ENCODE measurements at places on chromosomes 1 and 21.

DNA sequence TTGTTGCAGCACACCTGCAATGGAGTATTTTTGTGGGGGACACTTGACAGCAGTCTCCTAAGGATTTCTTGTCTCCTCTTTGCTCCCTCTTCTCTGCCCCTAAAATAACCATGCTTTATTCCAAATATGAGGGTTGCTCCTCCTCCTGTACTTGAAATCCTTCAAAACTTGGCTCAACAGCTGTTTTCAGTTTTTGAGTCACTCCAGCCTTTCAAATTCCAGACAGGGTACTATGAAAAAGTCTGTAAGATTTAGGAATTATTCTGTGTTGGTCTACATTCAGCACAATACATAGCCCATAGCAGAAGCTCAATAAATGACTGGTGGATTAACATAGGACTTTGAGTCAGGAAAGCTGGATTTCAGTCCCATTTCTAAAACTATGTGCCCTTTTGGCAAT lies 5.5 kb downstream of the AP4B1 start:
- no peak for DNase-seq

GRCh38 chr21:16186742-16187141 lies 457.0 kb downstream of the USP25 start:
- DNase-seq, result no peak

- DNase-seq, result peak; percentile 55
Measured at GRCh38 chr1:65958561-65959350, 166.1 kb downstream of the PDE4B start.

- peak; percentile 79 for DNase-seq
Measured at GRCh38 chr1:33367485-33368405, 46.8 kb upstream of the A3GALT2 start.

DNA sequence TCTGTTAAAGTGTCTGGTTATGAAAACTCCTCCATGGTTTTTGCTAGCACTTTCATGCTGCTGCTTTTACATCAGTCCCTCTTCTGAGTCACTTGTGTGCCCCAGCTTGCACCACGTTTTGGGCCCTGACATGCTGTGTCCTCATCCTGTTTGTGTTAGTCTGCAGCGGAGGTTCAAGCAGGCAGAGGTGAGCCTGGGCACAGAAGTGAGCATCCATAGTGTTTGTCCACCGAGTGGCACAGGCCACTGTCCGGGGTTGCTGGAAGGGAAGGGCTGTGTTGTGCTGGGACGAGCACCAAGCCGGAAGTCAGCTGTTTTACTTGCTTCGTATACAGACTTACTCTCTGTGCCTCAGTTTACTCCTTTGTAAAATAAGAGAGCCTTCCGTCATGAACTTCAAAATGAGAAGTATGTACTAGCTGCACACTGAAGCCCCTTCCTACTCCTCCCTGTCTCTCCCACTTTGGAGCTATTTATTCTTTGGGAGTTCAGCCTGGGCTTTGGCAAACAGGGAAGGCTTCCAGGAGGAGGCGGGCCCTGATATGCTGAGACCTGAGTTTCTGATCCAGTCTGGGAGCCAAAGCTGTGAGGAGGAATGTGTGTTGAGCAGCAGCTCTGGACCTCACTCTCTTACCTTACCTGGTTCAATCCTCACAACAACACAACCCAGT lies 10.7 kb upstream of the LAPTM5 start:
- no peak for DNase-seq

DNA sequence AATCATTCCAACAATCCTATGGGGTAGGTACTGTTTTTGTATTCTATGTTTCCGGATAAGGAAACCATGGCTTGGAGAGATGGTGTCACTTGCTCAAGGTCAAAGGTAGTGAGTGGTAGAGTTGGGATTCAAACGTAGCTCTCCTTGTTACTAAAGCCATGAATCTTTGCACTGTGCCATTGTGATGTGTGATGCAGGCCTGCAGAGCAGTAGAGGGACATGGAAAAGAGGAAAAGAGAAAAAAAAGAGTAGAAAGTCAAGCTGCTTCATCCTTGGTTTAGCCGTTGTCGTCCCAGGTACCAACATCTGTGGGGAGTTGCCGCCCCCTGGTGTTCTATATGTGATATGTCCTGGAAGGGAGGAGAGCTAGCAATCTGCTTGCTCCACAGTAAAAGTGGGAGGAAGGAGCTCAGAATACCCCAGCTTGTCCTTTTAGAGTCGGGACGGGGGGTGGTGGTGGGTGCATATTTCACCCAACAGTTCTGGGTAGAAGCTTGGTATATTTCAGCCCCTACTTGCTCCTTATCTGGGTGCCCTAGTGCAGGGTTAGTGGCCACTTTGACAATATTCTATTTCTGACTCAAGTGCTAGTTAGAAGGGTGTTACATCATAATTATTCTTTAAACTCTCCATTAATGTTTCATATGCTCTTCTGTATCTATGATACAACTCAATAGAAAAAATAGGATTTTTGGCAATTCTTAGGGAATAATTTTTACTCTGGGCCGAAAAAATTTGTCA lies 98.4 kb downstream of the EBNA1BP2 start:
- DNase-seq, result peak; percentile 72

DNA sequence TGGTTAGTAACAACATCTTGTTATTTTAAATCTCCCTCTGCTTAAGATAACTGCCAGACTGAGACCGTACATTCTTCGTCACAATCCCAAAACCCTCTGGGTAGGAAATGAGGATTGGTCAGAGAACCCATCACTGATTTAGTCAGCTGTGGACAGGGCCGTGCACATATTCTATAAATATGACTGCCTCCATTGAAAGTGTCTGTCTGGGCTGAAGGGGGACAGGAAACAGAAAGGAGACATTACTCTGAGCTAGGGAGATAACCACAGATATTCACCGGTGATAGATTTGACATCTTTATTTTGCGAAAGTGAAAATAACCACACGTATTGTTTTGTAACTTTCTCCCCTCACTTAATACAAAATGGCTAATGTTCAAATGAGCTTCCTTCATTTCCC lies 36.9 kb upstream of the ST6GALNAC5 start:
- no peak for DNase-seq

- DNase-seq, result no peak
Measured at GRCh38 chr1:201362906-201363305, 14.6 kb downstream of the TNNT2 start.

DNA sequence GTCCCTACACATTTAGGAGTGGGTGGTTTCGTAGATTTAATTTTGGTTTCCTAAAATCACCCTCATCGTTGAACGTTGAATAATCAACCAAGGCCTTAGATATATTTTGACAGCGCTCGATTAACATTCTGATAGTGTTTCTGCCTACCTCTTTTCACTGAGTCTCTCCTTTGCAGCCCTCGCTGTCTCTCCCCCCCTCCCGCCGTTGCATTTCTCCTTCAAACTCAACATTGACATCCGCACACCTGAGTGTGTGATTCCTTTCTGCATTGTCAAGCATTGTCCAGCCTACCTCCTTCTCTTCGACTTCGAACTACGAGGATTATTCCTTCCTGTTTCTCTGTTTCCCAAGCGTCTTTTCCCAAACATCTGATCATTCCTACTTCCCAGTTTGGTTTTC lies 1.8 kb upstream of the ADAMTS1 start:
- no peak for DNase-seq

GRCh38 chr1:58896246-58897183 lies 112.7 kb upstream of the JUN start:
- DNase-seq, result no peak

GRCh38 chr1:29236712-29237128 lies 398 bp downstream of the PTPRU start:
- no peak for DNase-seq

- DNase-seq, result no peak
Measured at GRCh38 chr1:3320246-3321152, 134.0 kb upstream of the ARHGEF16 start.

DNA sequence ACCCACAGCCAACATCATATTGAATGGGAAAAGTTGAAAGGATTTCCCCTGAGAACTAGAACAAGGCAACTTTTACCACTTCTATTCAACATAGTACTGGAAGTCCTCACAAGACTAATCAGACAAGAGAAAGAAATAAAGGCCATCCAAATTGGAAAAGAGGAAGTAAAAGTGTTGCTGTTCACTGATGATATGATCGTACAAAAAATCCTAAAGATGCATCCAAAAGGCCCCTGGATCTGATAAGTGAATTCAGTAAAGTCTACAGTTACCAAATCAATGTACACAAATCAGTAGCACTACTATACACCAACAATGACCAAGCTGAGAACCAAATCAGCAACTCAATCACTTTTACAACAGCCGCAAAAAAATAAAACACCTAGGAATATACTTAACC lies 28.3 kb downstream of the RAB3GAP2 start:
- no peak for DNase-seq

- peak; percentile 24 for DNase-seq
Measured at GRCh38 chr1:32112806-32113375, 5.0 kb downstream of the KPNA6 start.

DNA sequence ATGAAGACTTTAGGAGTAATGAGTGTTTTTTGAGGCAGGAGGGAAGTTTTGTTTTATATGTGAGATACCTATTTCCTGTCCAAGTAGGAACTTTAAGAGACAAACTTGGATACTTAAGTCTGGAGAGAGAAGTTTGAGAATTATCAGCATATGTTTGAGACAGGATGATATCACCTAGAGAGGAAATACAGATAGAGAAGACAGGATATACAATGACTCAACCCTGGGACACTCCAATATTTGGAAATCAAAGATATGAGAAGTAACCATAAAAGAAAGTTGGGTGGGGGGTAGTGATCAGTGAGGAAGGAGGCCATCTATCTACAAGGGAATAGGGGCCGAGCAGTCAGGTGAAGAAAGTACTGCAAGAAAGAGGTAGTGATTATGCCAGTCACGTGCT lies 6.5 kb downstream of the LCE7A start:
- DNase-seq, result no peak

DNA sequence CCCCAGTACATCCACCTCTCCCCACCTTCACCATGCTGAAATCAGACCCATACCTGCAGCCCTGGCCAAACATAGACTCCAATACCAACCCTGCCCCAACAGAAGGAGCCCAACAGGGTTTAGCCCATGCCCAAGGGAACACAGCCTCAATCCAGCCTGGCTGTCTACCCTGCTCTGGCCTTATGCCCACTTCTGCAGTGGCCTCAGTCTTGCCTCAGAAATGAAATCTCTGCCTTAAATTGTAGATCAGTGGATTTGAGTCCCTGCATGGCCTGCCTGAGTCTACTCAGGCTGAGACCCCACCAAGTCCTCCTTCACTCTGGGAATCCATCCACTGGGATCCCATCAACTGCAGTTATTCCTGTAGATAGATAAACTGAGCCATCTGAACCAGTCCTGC lies 97.6 kb upstream of the GJB5 start:
- DNase-seq, result no peak

GRCh38 chr1:31666263-31666963 lies 21.7 kb upstream of the PEF1 start:
- DNase-seq, result no peak

- no peak for DNase-seq
Measured at GRCh38 chr1:203130358-203130985, 2.9 kb downstream of the ADORA1 start.

- no peak for DNase-seq
Measured at GRCh38 chr1:30407865-30408580, 315.4 kb downstream of the MATN1 start.

GRCh38 chr1:200561856-200562214 lies 58.7 kb downstream of the KIF14 start:
- DNase-seq, result no peak

DNA sequence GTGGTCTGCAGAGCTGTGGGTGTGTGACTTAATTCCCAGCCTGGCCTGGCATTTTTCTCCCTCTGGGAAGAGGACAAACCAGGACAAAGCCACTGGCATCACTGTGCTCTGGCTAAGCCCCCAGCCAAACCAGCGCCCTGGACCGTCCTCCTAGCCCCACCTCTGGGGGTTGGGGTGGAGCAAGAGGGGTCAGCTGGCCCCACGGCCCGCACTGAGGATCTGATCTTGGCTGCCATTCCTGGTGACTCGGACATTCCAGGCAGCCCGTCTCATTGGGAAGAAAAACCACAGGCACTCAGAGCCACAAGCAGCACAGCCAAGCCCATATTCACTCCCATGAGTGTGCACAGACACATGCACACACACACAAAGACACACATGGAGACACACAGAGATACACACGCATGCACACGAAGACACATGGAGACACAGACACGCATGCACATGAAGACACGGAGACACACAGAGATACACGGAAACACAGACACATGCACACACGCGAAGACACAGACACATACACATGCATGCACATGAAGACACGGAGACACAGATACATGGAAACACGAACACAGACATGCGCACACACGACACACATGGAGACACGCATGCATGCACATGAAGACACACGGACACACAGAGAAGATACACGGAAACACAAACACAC lies 2.3 kb upstream of the MXRA8 start:
- no peak for DNase-seq

DNA sequence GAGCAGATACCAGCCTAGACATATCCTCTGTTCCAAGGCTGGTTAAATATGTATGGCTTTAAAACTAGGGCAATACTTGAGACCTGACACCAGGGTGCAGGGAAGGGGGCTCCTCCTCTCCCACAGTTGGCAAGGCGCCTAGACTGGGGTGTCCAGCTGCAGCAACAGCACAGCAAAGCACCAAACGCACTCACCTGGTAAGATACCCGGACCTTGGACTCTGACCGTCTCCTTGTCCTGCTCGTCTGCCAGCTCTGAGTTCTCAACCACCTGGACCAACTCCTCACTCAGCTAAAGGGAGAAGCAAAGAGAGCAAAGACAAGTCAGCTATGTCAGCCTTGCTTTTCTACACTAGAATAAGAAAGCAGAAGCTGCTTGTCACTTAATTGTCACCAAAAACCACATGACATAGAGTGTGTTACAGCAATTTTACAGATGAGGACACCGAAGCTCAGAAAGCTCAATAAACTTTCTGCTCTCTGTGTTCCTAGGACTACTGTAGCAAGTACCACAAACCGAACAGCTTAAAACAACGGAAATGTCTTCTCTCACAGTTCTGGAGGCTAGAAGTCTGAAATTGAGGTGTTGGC lies 4.4 kb downstream of the PACC1 start:
- no peak for DNase-seq
